ENCODE measurements at places on chromosomes 13 and 19. TPM values are rescaled to one million over a fixed set of nuclear protein-coding genes. Genes with fewer than 3 reads are reported as not detected.

Gene C5AR2
- not detected for total RNA-seq

Gene ZNF154
- total RNA-seq: 4.4 TPM

Gene SPACA7
- not detected for total RNA-seq

Gene ZNF726
- total RNA-seq: 0.80 TPM

Gene OR4F17
- total RNA-seq: not detected

Gene CBLC
- not detected for total RNA-seq

Gene ZIK1
- total RNA-seq: 16.3 TPM

Gene ZNF850
- 14.7 TPM for total RNA-seq

Gene MPV17L2
- 21.3 TPM for total RNA-seq

Gene MBD3L2
- total RNA-seq: not detected

Gene PCSK4
- total RNA-seq: 7.2 TPM

Gene PGLYRP1
- total RNA-seq: not detected

Gene TSHZ3
- total RNA-seq: 15.5 TPM

Gene GNG8
- not detected for total RNA-seq

Gene STXBP2
- total RNA-seq: 49.8 TPM

Gene PLIN4
- 1.0 TPM for total RNA-seq

Gene ZFP14
- 5.2 TPM for total RNA-seq

Gene SYT5
- not detected for total RNA-seq

Gene DIAPH3
- total RNA-seq: 62.3 TPM

Gene ERICH4
- total RNA-seq: not detected

Gene PRODH2
- not detected for total RNA-seq

Gene APBA3
- total RNA-seq: 32.6 TPM

Gene CCDC169
- 14.5 TPM for total RNA-seq

Gene SLC6A16
- 4.4 TPM for total RNA-seq

Gene IRS2
- total RNA-seq: 135 TPM

Gene WDFY2
- total RNA-seq: 45.5 TPM

Gene KLK14
- 1.0 TPM for total RNA-seq

Gene ZNF600
- total RNA-seq: 1.8 TPM

Gene LILRB2
- total RNA-seq: not detected

Gene IRGQ
- total RNA-seq: 34.1 TPM

Gene MAP1S
- total RNA-seq: 79.1 TPM

Measured in A673 (cell line).